ENCODE measurements at places on chromosomes 12 and 14.

- DNase-seq: no peak
These were observed 36.7 kb upstream of the NKX2-8 start for GRCh38 chr14:36619131-36619530.

GRCh38 chr12:53227341-53227740 is 4.7 kb downstream of the RARG start:
- no peak for DNase-seq

DNA sequence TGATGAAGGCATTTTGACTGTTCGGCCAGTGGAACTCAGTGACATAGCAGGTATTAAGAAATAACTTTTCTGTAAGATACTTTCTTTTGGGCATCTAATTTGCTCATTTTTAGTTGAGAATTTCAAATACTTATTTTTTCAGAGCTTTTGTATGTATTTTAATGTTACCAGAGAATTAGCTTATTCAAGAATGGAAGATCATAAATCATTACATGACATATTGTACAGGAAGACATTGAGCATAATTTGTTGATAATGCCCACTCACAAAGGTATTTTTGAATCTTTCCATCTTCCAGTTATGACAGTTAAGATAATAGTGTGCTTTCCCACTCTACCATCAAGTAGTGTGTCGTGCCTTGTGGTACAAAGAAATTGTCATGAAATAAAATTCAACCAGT is 36.5 kb downstream of the TMEM117 start:
- no peak for DNase-seq

- DNase-seq: no peak
These were observed 411.2 kb downstream of the NPAS3 start for GRCh38 chr14:33349871-33350270.

GRCh38 chr12:60101715-60102114 is 505.9 kb downstream of the SLC16A7 start:
- DNase-seq: peak; percentile 73

- DNase-seq: no peak
These were observed 63.2 kb downstream of the WDR20 start for GRCh38 chr14:102202944-102203343.

DNA sequence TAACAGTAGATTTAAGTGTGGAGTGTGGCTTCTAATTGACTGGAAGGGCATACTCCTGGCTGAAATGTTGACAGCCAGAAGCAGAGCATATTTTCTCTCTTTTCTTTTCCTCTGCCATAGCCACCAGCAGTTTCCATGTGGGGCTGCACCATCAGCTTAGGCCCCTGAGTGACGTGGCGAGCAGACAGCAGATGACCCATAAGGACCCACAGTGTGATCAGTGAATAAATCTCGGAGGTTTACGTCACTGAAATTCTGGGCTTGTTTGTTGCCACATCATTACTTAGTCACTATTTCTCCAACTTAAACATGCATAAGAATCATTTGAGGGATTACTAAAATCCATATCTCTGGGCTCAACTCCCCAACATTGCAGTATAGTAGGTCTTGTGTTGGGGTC is 549.7 kb upstream of the TMEM132C start:
- no peak for DNase-seq

DNA sequence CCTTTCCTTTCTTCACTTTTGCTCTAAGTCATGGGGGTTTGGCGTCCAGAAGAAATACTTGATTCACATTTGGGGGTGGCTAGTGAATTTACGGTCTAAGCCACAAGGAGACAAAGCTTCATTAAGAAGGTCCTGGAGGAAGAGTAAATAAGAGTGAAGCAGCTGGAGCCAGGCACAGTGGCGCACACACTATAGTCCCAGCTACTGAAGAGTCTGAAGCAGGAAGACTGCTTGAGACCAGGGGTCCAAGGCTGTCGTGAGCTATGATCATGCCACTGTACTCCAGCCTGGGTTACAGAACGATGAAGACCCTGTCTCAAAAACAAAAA is 23.3 kb downstream of the ACTN1 start:
- DNase-seq: no peak

- no peak for DNase-seq
These were observed 14.7 kb downstream of the LETMD1 start for GRCh38 chr12:51062631-51063397.

GRCh38 chr12:44053549-44054127 is 217.8 kb downstream of the TMEM117 start:
- DNase-seq: no peak

DNA sequence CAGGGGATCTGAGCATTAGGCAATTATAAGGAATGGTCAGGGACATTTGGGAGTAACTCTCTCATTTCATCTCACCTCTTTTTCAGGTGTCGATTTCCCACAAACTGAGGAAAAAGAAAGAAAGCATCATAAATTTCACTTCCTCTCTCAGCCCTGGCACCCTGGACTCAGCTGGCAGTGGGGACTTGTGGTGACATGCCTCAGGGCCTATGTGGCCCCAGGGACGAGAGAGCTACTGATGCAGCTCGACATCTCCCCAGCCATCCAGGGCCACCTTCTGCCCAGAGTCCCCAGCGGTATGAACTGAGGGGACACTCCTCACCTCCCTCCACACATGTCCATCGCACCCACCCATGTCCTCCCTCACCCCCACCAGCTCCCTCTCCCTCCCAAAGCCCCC is 11.7 kb downstream of the TNFRSF1A start:
- DNase-seq: no peak

GRCh38 chr14:68418174-68419118 is 374.4 kb downstream of the ZFP36L1 start:
- DNase-seq: no peak

DNA sequence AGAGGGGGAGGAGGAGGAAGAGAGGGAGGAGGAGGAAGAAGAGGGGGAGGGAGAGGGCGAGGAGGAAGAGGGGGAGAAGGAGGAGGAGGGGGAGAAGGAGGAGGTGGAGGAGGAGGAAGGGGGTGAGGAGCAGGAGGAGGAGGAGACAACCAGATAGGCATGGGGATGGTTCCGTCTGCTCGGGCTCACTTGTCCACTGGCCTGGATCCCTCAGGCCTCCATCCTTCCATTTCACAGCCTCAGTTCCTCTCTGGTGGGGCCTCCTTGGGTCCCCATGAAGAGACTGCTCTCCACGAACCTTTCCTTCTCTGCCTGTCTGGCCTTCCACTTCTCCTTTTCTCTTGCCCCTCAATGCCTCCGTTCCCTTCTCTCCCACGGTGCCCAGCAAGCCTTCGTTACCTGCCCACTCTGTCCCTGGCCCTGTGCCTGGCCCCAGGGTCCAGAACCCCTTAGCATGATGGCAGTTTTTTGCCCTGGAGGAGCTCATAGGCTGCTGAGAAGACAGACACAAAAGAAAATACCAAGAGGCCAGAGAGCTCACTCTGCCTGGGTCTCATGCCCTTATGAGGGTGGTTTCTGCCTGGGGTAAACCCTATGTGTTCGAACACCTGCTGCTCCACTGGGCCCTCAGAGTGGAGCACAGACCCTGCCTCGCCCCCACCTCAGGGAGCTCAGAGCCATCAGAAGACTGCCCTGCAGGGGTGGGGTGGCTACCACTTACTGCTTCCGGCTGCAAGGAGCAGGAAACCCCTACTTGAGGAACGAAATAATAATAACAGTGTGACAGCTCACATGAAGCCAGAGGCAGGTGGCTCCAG is 11.7 kb upstream of the CACNA2D4 start:
- DNase-seq: no peak

GRCh38 chr12:69936214-69936731 is 111.2 kb downstream of the MYRFL start:
- DNase-seq: no peak

GRCh38 chr12:26711072-26711471 is 121.9 kb downstream of the ITPR2 start:
- DNase-seq: no peak

DNA sequence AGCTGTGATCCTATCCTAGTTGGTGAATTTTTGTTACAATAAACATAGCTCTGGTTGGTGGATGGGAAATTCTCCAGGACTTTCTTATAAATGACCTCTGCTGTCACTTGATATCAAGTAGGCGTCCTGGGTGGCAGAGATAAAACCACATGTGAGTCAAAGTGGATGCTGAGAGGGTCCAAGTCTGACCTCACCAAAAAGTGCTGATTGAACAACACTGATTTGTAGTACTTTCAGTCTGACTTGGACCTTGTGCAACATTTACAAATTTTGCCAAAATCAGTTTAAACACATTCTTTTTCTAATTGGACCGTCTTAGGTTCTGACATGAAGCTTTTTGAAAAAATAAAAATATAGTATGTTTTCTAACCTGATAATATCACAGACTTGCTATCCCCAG is 585.6 kb downstream of the GALC start:
- DNase-seq: no peak

- DNase-seq: peak; percentile 29
These were observed 8.6 kb upstream of the GPR68 start for GRCh38 chr14:91252871-91253794.

GRCh38 chr12:50326590-50327284 is 43.4 kb upstream of the LIMA1 start:
- peak; percentile 43 for DNase-seq

DNA sequence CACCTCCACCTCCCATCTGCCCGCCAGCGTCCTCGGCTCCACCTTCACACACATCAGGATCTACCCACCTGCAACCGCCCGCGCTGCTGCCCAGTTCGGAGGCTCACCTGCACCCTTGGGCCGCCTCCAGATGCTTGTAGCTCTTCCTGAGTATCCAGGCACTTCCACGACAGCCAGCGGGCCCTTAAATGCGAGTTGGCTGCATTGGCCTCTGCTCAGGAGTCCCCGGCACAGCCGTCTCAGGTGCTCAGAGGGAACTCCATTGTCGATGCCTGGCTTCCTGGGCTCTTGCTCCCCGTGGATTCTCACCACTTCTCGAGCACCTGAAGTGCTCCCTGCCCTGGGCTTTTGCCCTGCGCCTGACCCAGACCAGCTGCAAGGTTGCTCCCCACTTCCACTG is 21.9 kb upstream of the CDCA4 start:
- no peak for DNase-seq

DNA sequence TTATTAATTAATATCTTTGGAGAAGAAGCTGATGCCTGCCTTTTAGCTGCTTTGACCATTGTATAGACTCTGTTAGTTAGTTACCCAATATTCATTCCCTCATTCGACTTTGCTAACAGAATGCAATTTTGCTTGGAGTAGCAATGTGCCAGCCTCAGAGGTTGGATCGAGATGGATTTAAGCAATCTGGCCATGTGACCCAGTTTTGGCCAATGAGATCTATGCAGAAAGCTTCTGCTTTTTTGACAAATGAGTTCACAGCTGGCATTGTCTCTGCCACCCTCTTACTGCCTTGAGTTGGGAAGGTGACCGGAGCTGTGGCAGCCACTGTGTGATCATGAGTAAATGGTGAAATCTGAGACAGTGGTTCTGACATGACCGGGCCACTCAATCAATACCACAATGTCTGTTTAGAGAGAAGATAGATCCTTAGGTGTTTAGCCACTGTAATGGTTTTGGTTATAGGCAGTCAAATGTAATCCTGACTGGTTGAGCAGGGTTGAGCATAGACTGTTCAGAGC is 74.9 kb upstream of the MED13L start:
- no peak for DNase-seq

DNA sequence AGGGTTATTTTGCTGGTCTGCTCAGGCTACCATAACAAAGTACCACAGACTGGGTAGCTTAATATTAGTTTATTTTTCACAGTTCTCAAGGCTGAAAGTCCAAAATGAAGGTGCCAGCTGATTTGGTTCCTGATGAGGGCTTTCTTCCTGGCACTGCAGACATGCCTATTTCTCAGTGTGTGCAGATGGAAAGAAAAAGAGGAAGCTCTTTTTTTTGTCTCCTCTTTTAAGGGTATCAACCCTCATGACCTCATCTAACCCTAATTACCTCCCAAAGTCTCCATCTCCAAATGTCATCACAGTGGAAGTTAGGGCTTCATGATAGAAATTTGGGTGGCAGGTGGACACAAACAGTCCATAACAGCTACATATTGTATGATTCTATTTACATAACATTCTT is 25.0 kb upstream of the POLR3B start:
- no peak for DNase-seq

DNA sequence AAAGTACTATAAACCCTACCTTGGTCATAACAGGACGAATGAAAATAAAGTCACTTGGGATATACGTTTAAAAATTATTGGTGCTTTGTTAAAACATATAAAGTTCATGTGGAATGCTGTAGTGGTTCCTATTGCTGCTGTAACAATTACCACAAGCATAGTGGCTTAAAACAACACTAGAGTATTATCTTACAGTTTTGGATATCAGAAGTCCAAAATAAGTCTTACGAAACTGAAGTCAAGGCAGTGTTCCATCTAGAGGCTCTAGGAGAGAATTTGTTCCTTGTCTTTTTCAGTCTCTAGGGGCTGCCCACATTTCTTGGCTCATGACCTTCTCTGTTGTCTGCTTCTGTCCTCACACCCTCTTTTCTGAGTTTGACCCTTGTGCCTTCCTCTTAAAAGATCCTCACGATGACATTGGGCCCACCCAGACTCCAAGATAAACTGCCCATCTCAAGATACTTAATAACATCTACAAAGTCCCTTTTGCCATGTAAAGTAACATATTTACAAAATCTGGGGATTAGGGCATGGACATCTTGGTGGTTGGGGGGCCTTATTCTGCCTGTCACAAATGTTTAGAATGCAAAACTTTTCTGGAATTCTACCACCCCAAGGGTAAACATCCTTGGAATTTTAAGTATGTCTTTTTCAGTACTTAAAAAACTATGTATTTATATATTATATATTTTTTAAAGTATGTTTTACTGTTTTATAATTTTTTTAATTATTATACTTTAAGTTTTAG is 178.1 kb downstream of the ETNK1 start:
- DNase-seq: peak; percentile 52

DNA sequence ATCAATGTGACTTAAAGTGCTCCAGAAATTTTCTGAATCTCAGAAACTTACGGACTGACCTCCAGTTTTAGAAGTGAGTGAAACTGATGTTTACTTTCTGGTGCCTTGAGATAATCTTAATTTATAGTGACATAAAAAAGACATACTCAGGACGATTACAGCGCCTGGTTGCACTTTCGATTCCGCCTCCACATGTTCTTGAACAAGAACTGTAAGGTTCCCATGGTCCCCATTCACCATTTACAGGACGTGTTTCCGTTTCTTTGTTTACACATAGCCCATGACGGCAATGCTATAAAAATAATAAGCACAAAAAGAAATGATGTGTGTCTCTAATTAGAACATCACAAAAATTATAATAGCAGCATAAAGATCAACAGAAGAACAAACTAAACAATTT is 98.2 kb downstream of the ADAMTS20 start:
- no peak for DNase-seq

- no peak for DNase-seq
These were observed 292.4 kb upstream of the PWP1 start for GRCh38 chr12:107393043-107393717.

DNA sequence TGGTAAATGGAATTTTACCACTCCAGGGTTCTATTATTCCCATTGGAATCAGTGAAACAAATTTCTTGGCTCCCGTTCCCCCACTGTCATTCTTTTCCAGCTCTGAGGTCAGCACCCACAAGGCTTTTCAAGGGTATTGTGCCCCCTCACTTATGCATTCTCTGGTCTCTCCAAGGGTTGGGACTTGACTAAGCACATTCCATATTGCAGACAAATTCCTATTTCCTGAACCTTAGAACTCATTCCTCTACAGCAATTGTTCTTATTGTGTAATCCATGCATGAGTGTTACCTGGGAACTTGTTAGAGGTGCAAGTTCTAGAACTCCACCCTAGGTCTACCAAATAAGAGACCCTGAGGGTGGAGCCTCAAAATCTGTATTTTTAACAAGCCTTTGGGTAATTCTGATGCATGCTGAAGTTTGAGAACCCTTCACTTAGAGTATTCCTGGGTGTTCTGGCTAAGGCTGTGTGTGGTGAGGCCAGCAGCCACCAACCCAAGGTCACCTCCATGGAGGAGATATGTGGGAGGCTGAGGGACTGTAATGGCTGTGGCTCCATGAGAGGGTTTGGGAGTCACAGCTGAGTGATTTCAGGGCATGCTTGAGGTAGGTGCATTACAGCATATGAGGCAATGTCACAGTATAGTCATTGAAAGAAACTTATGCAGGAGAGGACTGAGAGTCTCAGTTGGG is 150.9 kb downstream of the TTC6 start:
- no peak for DNase-seq

Measured in EL (cell line).